DMS79 treated with DMSO at 0.1 percent for 48 hours (cell line): ENCODE measurements at places on chromosomes 6 and 20.

GRCh38 chr6:138088326-138088762 lies 18.9 kb downstream of the PERP start:
- DNase-seq, result peak; percentile 84

DNA sequence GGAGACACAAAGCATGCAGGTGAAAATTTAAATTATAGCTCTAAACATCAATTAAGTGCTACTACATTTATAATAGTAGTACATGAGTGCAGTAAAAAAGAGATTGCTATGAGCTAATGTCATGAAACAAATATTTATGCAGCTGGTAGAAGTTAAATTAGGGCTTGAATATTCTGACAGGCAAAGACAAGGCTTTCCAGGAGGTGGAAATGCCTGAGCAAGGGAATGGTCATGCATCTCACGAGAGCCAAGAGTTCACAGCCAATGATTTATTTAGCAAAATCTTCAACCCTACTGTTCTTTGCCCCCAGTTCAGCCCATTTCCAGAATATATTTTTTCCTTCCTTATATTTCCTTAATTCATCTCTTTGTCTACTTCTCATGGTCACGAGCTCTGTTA lies 128.9 kb downstream of the HIVEP2 start:
- no peak for DNase-seq

DNA sequence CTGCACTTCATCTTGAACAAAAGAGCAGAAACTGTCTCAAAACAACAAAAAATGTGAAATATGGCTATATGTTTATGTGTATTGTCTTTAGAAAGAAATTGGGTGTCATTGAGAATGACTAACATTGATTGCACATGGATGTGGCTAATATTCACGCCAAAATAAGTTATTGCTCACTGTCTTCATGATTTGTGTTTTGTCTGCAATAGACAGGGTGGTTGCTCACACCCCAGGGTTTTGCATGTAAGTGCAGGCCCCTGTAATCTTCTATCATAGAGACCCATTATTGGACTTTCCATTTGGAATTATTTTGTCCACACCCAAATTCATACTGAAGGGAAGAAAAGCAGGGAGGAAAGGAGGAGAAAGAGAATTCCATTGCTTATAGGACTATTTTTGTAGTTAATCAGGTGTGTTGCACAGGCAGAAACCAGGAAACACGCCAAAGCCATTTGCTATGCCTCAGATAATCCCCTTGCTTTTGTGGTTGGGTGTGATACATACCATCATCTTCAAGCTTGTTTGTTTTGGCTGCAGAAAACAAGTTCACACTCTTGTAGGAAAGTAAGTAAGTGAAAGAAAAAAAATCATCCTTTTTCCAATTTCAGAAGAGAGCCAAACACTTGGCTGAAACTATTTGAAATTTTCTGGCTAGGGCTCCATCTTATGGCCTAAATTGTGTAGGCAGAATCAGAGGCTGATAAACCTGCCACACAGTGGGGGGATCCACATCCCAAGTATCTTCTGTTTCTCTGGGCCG lies 214.1 kb downstream of the COL12A1 start:
- DNase-seq, result no peak

GRCh38 chr6:7568021-7568420 lies 22.0 kb upstream of the SNRNP48 start:
- no peak for DNase-seq

GRCh38 chr20:56995149-56995548 lies 271.3 kb downstream of the BMP7 start:
- DNase-seq, result no peak

GRCh38 chr6:148924226-148925012 lies 177.6 kb downstream of the UST start:
- DNase-seq, result no peak

- peak; percentile 3 for DNase-seq
Measured at GRCh38 chr20:45452772-45453691, 16.5 kb upstream of the WFDC2 start.

DNA sequence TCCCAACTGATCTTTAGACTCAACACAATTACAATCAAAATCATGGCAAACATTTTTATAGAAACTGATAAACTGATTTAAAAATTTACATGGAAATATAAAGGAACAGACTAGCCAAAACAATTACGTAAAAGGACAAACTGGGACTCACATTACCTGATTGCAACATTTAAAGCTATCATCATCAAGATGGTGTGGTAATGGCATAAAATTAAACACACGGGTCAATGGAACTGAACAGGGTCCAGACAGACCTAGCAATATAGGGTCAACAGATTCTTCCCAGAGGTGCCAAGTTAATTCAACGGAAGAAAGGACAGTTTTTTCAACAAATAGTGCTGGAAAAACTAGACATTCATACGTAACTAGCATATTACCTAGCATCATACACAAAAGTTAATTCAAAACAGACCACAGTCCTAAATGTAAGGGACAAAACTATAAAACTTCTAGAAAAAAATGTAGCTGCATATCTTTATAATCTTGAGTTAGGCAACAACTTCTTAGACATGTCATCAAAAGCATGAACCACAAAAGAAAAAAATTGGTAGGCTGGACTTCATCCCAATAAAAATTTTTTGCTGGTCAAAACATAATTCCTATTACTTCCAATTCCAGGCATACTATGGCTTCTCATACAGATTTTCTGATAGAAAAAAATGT lies 147.4 kb upstream of the BEND6 start:
- no peak for DNase-seq

GRCh38 chr6:47043286-47043685 lies 1.2 kb upstream of the ADGRF1 start:
- DNase-seq, result no peak

DNA sequence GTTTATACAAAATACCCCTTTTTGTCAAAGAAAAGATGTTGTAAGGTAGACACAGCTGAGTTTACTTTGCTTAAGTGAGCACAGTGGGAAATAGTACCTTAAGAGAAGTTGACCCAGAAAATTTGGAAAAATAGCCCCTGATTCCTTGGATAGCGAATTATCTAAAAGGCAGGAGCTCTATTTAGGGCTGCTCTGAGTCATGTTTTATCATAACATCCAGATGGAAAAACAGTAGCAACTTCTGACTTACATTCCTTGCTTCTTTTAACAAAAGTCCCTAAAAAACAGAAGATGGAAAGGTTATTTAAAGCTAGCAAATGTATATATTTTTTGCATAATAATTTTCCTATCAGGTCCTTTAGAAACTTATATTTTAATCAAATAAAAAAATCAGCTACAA lies 59.0 kb downstream of the THEMIS start:
- DNase-seq, result no peak

- DNase-seq, result no peak
Measured at GRCh38 chr20:10419550-10420133, 14.4 kb downstream of the MKKS start.

GRCh38 chr20:63262836-63263235 lies 8.6 kb upstream of the NKAIN4 start:
- no peak for DNase-seq
